GM23338 (cell line): ENCODE measurements at places on chromosomes 6 and 20. TPM values are rescaled to one million over a fixed set of nuclear protein-coding genes. Genes with fewer than 3 reads are reported as not detected.

GRCh38 chr6:20952699-20953474 is 418.6 kb downstream of the CDKAL1 start:
- peaks cover 49% of the 10 kb centered on the region for H3K4me1 ChIP-seq
- H3K27me3 ChIP-seq, result no peaks in the 10 kb centered on the region
- peak; percentile 74 for DNase-seq
- 0 out of 2 replicates have a peak overlapping the region, but pooled peaks have one; percentile 11 for H3K27ac ChIP-seq

DNA sequence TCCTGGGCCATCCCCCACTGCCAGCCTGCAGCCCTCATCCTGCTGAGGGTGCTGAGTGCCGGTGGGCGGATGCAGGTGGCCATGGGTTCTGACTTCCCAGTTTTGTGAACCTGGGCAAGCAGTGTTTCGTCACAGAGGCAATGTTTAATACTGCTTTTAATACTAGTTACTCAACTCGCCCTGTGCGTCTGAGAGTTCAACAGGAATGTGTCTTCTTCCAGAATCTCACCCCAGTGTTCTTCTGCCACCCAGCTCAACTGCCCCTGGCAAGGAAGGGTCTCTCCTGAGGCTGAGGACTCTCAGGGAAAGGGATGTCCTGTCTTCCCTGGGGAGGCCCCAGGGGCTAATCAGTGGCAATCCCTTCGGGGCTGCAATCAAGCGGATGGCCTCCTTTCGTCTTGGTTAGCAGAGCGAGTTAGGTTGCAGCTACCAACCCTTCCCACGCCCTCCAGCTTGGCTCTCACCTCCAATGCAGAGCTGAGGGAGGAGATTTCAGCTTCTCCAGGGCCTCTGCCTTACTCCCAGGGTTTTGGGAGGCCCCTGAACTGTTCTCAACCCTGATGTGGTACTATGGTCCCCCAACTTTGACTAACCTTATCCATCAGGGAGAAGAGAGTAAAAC is 2.0 kb downstream of the KCNK16 start:
- no peak overlapping the region for H3K4me3 ChIP-seq
- H3K36me3 ChIP-seq, result no peaks in the 10 kb centered on the region
- H3K27me3 ChIP-seq, result peaks cover 6% of the 10 kb centered on the region
- no peaks in the 10 kb centered on the region for H3K4me1 ChIP-seq
- H3K27ac ChIP-seq, result no peak overlapping the region

DNA sequence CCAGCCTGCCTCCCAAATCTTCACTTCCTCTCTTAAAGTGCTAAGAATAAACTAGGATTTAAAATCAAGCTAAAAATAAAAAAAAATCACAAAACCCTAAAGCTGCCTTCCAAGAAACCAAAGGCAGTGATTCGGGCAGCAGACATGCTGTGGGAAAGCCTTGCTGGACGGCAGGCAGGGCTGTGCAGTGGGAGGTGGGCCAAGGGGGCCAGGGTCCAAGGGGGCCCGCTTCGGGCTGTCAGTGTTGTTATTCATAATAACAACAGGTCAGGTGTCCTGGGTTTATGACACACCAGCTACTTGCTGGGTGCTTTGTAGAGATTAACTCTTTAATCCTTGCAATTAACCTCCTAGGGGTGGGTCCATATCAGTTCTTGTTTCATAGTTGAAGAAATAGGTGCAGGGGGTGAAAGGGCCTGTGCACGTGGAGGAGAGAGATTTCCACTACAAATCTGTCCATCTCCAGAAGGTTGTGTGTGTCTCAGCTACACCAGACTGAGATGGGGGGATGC is 40.4 kb downstream of the CD40 start:
- H3K27ac ChIP-seq, result no peak overlapping the region
- H3K27me3 ChIP-seq, result no peaks in the 10 kb centered on the region
- no peaks in the 10 kb centered on the region for H3K4me1 ChIP-seq
- no peaks in the 10 kb centered on the region for H3K36me3 ChIP-seq

Gene LYRM2
- total RNA-seq, result 13.0 and 20.3 TPM in 2 replicates

DNA sequence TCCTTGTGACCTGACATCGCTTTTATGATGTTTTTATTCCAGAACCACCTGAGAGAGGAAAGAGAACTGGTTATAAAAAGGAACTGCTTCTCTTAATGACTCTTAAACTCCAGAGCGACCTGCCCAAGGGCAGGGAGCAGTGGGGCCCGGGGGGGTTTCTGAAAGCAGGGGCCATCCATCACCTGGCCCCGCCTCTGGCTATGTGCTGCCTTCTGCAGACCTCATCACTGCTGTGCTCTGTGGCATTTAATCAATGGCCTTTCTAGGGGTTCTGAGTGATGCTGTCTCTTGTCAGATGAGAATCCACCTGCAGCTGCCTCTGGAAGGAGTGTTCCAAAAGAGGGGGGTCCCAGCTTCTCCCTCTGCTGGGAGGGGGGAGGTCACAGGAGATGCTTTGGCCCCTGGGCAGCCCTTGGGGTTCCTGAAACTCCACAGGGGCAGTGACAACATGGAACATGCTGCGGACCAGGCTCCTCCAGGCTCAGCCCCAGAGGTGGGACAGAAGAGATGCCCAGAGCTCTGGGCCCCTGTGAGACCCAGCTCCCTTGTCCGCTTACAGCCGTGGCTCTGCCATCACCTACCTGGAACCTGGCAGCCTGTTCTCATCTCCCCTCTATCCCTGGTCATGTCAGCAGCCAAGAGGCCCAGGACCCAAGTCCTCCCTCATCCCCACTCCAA is 177.1 kb upstream of the SULF2 start:
- H3K4me3 ChIP-seq, result no peak overlapping the region
- H3K4me1 ChIP-seq, result no peaks in the 10 kb centered on the region; the same call in 1 of the 2 replicates
- no peaks in the 10 kb centered on the region for H3K36me3 ChIP-seq
- no peaks in the 10 kb centered on the region for H3K27me3 ChIP-seq
- DNase-seq, result no peak

DNA sequence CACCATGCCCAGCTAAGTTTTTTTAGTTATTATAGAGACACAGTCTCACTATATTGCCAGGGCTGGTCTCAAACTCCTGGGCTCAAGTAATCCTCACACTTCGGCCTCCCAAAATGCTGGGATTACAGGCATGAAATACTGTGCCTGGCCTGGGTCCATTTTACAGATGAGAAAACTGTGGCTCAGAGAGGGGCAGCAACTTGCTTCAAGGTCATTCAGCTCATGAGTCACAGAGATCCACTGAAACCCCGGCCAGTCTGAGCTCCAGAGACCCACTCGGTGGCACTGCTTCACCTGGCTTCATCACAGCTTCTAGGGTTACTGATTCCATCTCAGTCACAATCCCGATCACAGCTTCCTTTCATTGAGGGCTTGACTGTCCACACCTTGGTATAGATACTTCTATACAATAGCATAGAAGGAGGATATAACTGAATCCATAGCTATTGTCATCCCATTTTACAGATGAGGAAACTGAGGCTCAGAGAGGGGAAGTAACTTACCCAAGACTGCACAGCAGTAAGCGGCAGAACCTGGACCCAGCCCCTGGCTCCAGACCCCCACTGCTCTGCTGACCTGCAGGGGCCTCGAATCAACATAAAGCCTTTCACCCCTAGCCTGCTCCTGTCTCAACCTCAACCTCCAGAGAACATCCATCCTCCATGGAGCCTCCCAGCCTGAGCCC is 11.8 kb downstream of the NOL4L start:
- no peak overlapping the region for H3K4me3 ChIP-seq
- H3K4me1 ChIP-seq, result peaks cover 28% of the 10 kb centered on the region
- H3K36me3 ChIP-seq, result no peaks in the 10 kb centered on the region; the same call in 1 of the 2 replicates
- H3K27me3 ChIP-seq, result no peaks in the 10 kb centered on the region
- DNase-seq, result no peak
- H3K27ac ChIP-seq, result no peak overlapping the region

GRCh38 chr6:33993653-33994471 is 152.0 kb downstream of the GRM4 start:
- no peak for DNase-seq
- no peaks in the 10 kb centered on the region for H3K27me3 ChIP-seq
- H3K27ac ChIP-seq, result no peak overlapping the region
- 0 out of 2 replicates have a peak, but pooled peaks cover 5% of the 10 kb centered on the region for H3K4me1 ChIP-seq
- H3K36me3 ChIP-seq, result no peaks in the 10 kb centered on the region

Gene POPDC3
- 5.1 TPM in 2 replicates for total RNA-seq

GRCh38 chr20:59866338-59866737 is 67.1 kb downstream of the SYCP2 start:
- peaks cover 8% of the 10 kb centered on the region for H3K27me3 ChIP-seq
- DNase-seq, result no peak
- H3K27ac ChIP-seq, result no peak overlapping the region
- H3K36me3 ChIP-seq, result no peaks in the 10 kb centered on the region
- H3K4me3 ChIP-seq, result no peak overlapping the region
- no peaks in the 10 kb centered on the region for H3K4me1 ChIP-seq

DNA sequence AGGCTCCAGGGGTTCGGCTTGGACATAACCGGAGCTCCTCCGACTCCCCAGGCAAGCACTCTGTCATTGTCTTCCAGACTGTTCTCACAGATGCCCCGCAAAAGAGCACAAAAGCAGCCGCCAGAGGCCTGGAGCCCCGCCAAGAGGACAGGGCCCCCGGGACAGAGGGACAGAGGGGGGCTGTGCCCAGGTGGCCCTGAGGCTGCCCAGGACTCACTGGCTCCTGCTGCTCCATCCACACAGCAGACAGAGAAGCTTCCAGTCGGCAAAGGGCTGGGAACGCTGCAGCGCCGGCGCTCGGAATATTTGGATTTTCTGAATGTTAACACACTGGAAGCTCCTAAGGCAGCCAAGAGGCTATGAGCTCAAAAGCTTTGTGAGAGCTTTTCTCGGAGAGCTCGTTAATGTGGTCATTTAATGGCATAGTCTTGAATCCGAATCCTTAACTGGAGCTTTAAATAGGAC is 68.0 kb upstream of the QKI start:
- H3K27ac ChIP-seq, result no peak overlapping the region
- no peaks in the 10 kb centered on the region for H3K4me1 ChIP-seq
- no peak overlapping the region for H3K4me3 ChIP-seq
- no peaks in the 10 kb centered on the region for H3K27me3 ChIP-seq
- no peaks in the 10 kb centered on the region for H3K36me3 ChIP-seq

- no peaks in the 10 kb centered on the region for H3K36me3 ChIP-seq
- no peak overlapping the region for H3K27ac ChIP-seq
- peaks cover 16% of the 10 kb centered on the region for H3K4me1 ChIP-seq
- DNase-seq, result no peak
- no peaks in the 10 kb centered on the region for H3K27me3 ChIP-seq
- H3K4me3 ChIP-seq, result no peak overlapping the region
These were observed 108.3 kb upstream of the AKAP12 start for GRCh38 chr6:151131324-151132007.

GRCh38 chr6:43575772-43576551 is at the start of the genes POLH and XPO5:
Gene POLH (plus strand): TSS chr6:43576185. CDS start chr6:43582320, 6,135 bp downstream.
Gene XPO5 (minus strand): TSS chr6:43576038. CDS start chr6:43575864, 174 bp downstream.
- H3K4me1 ChIP-seq, result peaks cover 12% of the 10 kb centered on the region
- H3K27me3 ChIP-seq, result no peaks in the 10 kb centered on the region
- peaks cover 26% of the 10 kb centered on the region for H3K36me3 ChIP-seq

DNA sequence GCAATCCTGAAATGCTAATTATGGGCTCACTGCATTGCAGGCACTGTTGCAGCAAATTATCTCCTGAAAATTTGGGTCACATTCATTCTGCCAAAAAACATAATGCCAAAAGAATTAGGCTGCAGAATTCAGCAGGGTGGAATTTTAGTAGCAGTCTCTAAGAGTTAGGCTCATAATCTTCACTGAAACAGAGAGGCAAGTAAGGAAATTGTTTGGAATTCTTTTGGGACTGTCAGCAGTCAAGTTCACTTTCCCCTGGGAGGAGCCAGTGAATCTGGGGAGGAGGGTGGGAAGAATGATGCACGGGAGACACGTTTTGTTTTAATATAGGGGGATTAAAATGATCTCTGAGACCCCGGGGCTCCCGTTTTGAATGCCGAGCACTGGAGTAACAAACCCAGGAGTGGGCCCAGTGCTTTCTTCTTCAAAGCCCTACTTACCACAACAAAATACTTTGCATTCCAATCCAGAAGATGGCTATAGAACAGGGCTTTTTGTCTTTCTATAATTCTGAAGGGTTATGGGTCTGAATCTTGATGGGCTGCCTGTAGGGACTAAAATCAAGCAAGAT is 44.7 kb downstream of the SOBP start:
- H3K36me3 ChIP-seq, result no peaks in the 10 kb centered on the region
- DNase-seq, result peak; percentile 56
- H3K4me3 ChIP-seq, result no peak overlapping the region
- peaks cover 56% of the 10 kb centered on the region for H3K4me1 ChIP-seq
- H3K27ac ChIP-seq, result peak overlapping the region; percentile 45; the same call in 1 of the 2 replicates

- H3K27me3 ChIP-seq, result no peaks in the 10 kb centered on the region
- H3K4me3 ChIP-seq, result no peak overlapping the region
- peaks cover 6% of the 10 kb centered on the region; the same call in 1 of the 2 replicates for H3K4me1 ChIP-seq
- DNase-seq, result no peak
- no peak overlapping the region for H3K27ac ChIP-seq
These were observed 256.4 kb upstream of the MARCKS start for GRCh38 chr6:113600551-113601339.

GRCh38 chr6:136521911-136522310 is 28.3 kb downstream of the MAP7 start:
- no peak overlapping the region for H3K27ac ChIP-seq
- DNase-seq, result no peak
- H3K4me1 ChIP-seq, result peaks cover 59% of the 10 kb centered on the region
- H3K27me3 ChIP-seq, result no peaks in the 10 kb centered on the region
- H3K4me3 ChIP-seq, result no peak overlapping the region

Gene MATN4
- total RNA-seq, result 4.2 and 5.1 TPM in 2 replicates

- no peaks in the 10 kb centered on the region for H3K27me3 ChIP-seq
- DNase-seq, result no peak
- H3K27ac ChIP-seq, result no peak overlapping the region
- no peaks in the 10 kb centered on the region for H3K36me3 ChIP-seq
- no peak overlapping the region for H3K4me3 ChIP-seq
These were observed 35.3 kb downstream of the FKBP1C start for GRCh38 chr6:63246581-63246980.

- DNase-seq, result peak; percentile 36
- H3K27ac ChIP-seq, result no peak overlapping the region
- H3K4me1 ChIP-seq, result no peaks in the 10 kb centered on the region
- no peaks in the 10 kb centered on the region for H3K36me3 ChIP-seq
These were observed 5.8 kb upstream of the SDCBP2 start for GRCh38 chr20:1334761-1335160.

Gene MMP24
- total RNA-seq, result 24.5 and 27.3 TPM in 2 replicates

Gene WFDC12
- not detected in 2 replicates for total RNA-seq

Gene SLC32A1
- 0.08 and 0.87 TPM in 2 replicates for total RNA-seq
